ENCODE measurements at places on chromosomes 11 and 22.

- DNase-seq: no peak
Measured at GRCh38 chr22:49540913-49541692, 286.6 kb downstream of the BRD1 start.

- DNase-seq: no peak
Measured at GRCh38 chr11:15918674-15919073, 437.7 kb downstream of the SOX6 start.

DNA sequence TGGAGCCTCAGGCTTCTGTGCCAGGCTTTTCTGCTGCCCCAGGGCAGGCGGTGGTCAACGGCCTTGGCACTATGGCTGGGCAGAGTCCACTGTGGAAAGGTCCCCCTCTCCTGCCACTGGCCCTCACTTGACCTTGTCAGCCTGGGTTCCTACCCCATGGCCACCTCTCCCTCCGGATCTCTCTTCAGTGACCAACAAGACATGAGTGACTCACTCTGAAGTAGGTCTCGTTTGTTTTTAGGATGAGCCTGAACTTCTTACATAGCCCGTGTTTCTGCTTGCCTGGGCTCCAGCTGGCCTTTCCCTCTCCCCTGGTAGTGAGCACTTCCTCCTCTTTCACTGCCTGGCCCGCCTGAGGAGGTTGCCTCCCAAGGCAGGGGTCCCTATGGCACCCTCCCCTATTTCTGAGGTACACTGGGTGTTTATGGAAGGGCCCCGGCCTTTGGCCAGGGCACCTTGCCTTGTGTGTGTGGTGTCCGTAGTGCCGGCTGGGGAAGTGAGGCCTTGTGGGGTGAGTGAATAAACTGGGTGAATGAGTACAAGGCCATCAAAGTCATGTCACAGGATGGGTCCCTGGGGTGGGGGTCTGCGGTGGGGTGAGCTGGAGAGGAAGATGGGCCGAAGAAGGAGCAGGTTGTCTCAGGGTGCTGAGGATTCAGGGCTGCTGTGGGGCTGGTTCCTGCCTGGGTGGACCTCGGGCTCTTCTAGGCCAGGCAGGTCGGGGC is 5.0 kb downstream of the SHANK3 start:
- peak; percentile 88 for DNase-seq

GRCh38 chr22:27157666-27158370 is 500.4 kb downstream of the MIAT start:
- DNase-seq: no peak

DNA sequence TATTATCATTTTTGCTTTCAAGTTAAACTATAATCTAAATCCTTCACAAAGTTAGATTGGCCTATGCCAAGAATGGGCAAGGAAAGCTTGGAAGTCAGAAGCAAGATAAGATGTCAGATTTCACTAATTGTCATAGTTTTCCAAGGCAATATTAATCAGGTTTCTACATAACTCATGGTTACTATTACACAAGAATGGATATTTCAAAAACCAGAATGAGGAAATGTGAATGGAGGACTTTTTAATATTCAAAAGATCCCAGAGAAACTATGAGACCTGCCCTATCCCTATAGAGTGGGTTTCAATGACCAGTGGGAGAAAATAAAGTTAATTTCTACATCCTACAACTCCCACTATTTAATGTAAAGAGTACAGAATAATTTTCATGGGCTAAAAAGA is 203.2 kb downstream of the CASP12 start:
- no peak for DNase-seq

- DNase-seq: no peak
Measured at GRCh38 chr11:71330996-71331395, 78.6 kb upstream of the SHANK2 start.

DNA sequence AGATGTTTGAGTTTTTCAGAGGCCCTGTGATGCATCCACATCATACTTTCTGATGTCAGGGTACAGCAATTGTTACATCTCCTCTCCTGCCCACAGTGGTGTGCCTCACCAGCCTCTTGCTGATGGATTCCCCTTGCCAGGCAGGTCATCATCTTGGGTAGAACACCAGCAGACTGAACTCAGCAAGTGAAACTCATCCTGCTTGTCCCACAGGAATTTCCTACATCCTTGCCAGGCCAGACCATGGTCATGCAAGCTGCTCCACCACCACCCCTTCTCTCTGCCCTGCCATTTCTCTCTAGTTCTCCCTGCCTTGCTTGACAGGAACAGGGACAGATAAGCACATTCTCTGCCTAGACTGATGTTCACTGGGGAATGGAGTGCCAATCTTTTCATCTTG is 85.9 kb downstream of the PAX6 start:
- no peak for DNase-seq

GRCh38 chr11:132486060-132486459 is 1046.2 kb downstream of the OPCML start:
- DNase-seq: no peak

- no peak for DNase-seq
Measured at GRCh38 chr11:85663753-85664614, 945 bp downstream of the CREBZF start.

- no peak for DNase-seq
Measured at GRCh38 chr11:35099278-35100012, 39.5 kb upstream of the CD44 start.

- no peak for DNase-seq
Measured at GRCh38 chr11:12163181-12163941, 53.0 kb downstream of the MICAL2 start.

GRCh38 chr11:116510166-116510565 is 262.6 kb downstream of the BUD13 start:
- no peak for DNase-seq

DNA sequence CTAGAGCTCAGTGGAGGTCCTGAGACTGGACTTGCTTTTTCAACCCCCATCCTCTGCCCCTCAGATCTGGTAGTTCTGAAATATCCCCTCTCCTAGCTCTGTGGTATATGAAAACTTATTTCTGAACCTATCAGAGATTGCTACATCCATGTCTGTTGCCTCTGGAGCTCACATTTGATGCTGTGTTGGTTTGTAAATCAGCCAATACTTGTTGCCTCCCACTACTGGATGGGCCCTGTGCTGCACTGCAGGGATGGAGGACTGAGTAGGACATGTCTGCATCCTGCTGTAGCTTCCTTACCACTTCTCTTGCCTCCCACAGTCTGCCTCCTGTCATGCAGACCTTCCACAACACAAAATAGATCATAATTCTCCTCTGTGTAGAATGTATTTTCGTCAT is 5.2 kb downstream of the OLFML1 start:
- no peak for DNase-seq

GRCh38 chr22:37167176-37167980 is 17.7 kb upstream of the IL2RB start:
- DNase-seq: no peak

DNA sequence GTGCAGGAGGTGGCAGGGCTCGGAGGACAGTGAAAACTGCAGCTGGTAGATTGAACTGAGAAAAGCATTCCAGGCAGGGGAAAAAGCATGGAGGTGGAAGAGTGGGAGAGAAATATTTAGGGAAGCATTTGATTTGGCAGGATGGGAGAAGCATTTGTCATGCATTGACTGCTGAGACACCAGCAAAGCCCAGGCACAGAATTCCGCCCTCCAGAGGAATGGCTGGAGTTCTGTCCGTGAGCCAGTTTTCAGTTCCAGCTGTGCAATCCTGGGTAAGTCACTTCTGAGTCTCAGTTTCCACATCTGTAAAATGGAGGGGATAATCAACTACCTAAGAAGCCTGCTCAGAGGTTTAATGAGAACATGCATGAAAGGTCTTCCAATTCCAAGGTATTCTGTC is 4.3 kb upstream of the TSKU start:
- no peak for DNase-seq

- no peak for DNase-seq
Measured at GRCh38 chr11:35042224-35042623, 96.7 kb upstream of the CD44 start.

- no peak for DNase-seq
Measured at GRCh38 chr11:134800826-134801225, 388.8 kb upstream of the B3GAT1 start.

DNA sequence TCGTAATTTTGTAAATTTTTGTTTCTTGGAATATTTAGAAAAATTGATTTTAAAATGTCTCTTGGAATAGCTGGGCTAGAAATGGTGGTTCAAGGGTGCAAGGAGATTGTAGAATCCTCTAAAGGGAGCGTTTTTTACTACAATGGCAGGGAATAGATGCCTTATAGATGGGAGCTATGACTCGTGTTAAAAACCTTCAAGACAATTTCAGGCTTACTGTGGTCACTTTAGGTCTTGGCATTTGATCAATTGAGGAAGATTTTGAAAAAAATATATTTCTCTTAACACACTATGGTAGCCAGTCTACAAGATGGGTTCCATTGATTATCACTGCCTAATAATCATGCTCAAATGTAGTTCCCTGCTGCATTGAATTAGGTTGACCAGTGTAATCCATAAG is 25.0 kb downstream of the METTL15 start:
- no peak for DNase-seq

DNA sequence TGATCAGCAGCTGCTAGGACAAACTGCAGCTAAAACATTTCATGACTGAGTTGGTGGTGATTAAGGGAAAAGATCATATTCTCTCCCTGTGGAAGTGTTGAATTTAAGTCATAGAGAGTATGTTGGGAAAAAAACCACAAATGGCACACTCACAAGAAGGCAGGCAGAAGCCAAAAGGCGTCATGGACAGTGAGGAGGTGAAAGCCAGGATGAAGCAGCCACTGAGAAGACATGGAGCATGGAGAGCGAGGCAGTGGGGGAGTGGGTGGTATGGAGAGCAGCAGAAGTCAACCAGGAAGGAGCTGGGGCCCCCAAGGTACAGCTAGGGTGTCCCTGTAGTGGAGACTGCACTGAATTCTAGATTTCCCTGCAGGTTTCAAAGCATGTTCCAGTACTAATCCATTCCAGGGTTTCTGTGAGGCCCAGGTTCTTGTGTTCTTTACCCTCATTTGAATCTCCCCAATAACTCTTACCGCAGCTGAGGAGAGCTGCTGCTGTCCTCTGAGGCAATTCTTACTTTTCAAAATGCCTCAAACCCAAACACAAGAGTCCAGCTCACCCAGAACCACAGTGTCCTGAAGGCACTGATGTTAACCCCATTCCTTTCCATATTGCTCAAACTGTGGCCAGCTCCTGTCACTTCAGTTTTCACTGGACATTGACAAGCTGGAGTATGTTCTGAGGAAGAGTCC is 191.8 kb upstream of the E2F8 start:
- no peak for DNase-seq

GRCh38 chr11:16028419-16028818 is 327.9 kb downstream of the SOX6 start:
- DNase-seq: no peak

- DNase-seq: no peak
Measured at GRCh38 chr22:45398214-45398613, 15.2 kb downstream of the SMC1B start.

DNA sequence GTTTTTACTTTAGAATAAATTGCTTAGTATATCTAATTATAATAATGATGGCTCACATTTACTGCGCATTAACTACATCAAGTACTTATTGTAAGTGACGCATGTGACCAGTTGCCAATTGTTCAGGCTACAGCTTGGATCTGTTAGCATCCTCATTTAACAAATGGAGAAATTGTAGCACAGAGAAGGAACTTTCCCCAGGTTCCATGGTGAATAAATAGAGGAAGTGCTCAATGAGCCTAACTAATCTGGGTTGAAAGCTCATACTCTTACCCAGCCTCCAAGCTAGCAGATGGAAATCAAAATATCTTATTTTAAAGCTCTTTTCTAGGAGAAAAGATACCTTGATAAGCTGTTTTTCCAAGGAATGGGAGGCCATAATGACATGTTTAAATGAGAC is 19.8 kb downstream of the MMP27 start:
- DNase-seq: no peak

GRCh38 chr11:128905345-128906184 is 14.4 kb downstream of the KCNJ5 start:
- no peak for DNase-seq

GRCh38 chr11:132718711-132719671 is 813.3 kb downstream of the OPCML start:
- no peak for DNase-seq

DNA sequence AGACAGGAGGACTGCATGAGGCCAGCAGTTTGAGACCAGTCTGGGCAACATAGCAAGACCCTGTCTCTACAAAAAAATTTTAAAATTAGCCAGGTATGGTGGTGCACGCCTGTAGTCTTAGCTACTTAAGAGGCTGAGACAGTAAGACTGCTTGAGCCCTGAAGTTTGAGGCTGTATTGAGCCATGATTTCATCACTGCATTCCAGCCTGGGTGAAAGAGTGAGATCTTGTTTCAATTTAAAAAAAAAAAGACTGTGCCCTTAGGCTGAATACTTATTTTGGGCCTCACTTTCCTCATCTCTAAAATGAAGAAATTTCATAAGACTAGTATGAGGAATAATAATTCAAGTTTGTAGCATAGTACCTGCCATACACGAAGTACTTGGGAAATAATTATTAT is 6.9 kb downstream of the AQP11 start:
- DNase-seq: no peak

DNA sequence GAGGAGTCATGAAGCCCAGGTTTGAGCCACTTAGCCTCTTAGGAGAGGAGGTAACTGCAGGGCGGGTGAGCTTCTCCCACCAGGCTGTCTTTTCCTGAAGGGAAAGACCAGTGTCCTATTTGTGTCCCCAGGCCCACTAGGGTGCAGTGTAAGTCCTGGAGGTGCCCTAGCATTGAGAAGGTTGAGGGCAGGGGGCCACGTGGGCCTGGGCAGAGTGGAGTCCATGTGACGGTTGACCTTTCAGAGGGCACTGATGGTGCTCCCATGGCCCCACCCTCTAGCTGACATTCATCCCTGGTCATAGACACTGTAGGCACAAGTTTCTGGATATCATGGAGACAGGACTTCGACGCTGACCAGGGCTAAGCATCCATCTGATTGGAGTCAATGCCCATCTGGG is 44.1 kb upstream of the TP53I11 start:
- peak; percentile 52 for DNase-seq

GRCh38 chr22:26986884-26987283 is 329.5 kb downstream of the MIAT start:
- no peak for DNase-seq

- no peak for DNase-seq
Measured at GRCh38 chr11:73117071-73117470, 25.0 kb downstream of the FCHSD2 start.

GRCh38 chr11:112085822-112086421 is 634 bp downstream of the TIMM8B start:
- no peak for DNase-seq

- DNase-seq: no peak
Measured at GRCh38 chr11:59226396-59226795, 13.7 kb upstream of the MPEG1 start.

DNA sequence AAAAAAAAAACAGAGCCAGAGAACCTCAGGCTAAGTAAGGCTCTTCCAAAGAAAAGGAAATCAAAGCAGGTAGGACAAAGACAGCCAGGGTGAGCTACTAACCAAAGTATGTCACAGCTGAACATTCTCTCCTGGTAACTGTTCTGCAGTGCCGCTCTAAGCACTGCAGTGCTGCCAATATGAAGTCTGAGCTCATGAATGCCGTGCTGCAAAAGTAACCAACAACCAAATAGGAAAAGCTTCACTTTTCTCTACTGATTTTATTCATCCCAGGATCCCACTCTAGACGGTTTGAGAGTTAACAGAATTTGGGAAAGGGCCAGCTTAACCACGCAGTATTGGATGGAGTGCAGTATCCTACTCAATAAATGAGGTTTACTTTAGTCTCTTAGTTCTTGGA is 3.5 kb downstream of the SIK3 start:
- no peak for DNase-seq

Data from vagina (tissue), 2 donors.